Activated T-cell treated with anti-CD3 and anti-CD28 coated beads, Interleukin-2, amount 50 U/mL, for 72 hours (primary cell): ENCODE measurements at places on chromosomes 11 and 22.

DNA sequence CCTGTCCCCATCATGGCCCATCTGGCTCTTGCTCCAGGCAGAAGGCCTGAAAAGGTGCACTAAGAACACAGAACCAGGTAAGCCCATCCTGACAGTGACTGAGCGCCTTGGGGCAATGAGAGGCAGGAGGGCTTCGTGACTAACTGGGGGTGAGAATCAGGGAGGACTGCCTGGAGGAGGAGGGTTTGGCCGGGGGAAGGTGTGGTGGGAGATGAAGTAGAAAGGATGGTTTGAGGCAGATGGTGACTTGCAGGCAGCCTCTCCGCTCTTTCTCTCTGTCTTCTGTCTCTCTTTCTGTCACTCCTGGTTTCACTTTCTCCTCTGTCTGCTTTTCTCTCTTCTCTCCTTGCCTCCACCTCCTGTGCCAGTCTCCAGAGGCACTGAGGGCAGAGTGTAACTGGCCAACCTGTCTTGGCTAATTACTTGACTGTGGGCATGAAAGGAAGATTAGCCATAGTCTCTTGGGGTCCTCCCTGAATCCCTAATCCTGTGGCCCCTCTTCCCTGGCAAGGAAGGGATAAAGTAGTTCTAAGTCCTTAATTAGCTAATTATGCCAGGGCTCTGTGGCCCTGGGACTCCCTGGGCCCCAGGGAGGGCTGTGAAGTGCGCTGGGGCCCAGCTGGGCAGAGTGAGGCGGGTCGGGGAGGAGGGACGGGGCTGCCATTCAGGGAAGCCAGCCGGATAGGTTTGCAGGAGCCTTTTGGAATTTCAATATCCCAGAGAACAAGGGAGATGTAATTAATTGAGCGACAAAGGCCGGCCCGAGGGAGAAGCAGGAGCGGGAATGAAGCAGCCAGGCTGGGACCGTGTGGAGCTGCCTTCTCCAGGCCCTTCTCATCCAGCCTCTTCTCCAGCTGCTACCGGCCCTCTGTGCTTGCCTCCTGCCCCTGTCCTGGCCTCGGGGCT, 61.1 kb downstream of the CACNA1I start:
- DNase-seq: no peak

- DNase-seq: no peak
Measured at GRCh38 chr11:73372375-73372993, 3.7 kb upstream of the RELT start.

DNA sequence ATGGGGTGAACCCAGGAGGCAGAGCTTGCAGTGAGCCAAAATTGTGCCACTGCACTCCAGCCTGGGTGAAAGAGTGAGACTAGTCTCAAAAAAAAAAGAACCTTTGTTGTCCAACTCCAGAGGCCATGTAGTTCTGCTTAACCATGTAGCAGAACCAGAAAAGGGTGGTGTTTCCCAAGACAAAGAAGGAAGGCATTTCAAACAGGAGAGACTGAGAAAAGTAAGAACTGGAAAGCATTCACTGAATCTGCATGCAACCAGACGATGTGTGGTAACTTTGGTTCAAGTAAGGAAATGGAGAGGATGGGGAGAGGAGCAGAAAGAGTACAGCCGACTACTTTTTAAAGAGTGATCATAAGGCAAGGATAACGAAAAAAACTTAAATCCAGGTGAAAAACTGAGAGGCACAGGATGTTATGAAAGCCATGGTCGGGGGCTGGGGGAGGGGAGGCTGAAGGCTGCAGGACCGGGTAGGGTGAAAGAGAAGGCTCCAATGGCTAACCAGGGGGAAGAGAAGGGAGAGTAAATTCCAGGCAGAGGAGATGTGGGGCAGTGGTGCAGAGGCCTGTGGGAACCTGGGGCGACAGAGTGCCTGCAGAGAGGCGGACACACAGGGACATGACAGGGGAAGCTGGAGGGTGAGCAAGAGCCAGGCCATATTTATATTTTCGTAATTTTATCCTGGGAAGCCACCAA, 48.8 kb downstream of the MAPK1 start:
- no peak for DNase-seq

DNA sequence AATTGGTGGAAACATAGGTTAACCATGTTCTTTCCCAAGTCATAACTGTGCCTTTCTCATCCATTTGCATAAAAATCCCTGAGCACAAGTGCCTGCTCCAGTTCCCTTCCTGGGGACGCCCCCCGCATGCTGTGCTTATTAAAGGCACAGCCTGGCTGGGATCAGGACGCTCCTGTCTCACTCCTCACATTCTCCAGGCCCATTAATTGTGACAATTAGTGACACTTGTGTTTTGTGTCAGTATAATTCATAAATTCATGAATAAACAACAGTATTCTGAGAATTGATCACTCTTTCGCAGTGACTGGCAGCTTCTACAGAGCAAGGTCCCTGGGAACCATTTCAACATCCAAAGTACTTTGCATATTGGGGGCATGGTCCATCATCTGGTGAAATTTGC, 1354.4 kb downstream of the TBC1D22A start:
- DNase-seq: no peak

- DNase-seq: no peak
Measured at GRCh38 chr11:97977726-97978125, 1043.0 kb upstream of the CNTN5 start.

GRCh38 chr11:114604179-114604813, 8.7 kb upstream of the NXPE4 start:
- DNase-seq: no peak

DNA sequence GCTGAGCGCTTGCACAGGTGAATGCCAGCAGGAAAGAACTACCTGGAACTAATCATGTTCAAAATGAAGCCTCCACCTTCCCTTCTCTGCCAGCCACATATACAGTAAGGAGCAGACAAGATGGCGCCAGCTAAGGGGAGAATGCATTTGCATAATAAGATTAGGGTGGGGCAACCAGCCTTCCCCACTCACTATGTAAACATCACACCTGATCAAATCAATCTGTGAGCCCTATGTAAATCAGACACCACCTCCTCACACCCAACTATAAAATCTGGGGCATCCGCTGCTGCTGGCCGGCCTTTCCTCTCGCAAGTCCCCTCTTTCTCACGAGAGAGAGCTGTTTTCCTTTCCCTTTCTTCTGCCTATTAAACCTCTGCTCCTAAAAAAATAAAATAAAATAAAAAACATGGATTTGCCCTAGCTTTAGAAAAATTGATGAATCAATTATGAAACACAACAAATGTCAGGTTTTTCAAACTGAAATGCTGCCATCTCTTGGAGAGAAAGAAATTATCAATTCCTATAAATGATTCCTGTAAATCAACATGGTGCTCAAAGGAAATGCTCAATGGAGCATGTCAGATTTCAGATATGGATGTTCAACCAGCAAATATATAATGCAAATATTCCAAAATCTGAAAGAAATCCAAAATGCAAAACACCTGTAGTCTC, 108.9 kb downstream of the SGSM3 start:
- no peak for DNase-seq

DNA sequence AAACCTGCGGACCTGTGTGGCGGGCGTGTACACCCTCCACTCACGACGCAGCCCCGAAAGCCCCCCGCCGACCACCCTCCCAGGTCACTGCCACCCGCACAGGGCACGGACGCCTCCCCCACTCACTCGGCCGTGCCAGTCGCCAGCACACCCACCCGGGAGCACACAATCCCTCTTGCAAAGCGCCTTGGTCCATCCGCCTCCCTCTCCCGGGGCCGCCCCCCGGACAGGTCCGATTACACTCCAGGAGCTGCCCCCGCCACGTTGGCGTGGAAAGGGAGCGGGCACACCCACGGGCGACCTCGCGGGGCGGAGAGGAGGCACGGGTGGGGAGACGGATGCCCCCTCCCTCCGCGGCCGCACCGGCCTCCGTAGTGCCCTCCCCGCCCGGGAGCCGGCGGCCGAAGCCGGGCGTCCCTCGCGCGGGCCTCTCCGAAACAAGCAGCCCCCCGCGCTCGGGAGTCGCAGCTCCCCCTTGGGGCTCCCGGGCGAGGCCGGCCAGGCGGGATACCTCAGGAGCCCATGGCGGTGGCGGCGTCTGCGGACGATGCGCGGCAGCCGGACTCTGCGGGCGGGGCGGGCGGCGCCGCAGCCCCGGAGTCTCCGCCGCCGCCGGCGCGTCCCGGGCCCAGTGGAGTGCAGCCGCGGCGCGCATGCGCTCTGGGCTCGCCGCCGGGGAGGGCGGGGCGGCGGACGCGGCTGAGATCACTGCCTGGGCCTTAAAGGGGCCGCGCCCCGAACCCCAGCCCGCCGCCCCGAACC, at the start of gene TMEM184B:
TSS of gene TMEM184B (minus strand) at position 638 of the 762 bp plus-strand sequence. CDS start 25,049 bp downstream, outside the sequence.
- DNase-seq: peak; percentile 91

DNA sequence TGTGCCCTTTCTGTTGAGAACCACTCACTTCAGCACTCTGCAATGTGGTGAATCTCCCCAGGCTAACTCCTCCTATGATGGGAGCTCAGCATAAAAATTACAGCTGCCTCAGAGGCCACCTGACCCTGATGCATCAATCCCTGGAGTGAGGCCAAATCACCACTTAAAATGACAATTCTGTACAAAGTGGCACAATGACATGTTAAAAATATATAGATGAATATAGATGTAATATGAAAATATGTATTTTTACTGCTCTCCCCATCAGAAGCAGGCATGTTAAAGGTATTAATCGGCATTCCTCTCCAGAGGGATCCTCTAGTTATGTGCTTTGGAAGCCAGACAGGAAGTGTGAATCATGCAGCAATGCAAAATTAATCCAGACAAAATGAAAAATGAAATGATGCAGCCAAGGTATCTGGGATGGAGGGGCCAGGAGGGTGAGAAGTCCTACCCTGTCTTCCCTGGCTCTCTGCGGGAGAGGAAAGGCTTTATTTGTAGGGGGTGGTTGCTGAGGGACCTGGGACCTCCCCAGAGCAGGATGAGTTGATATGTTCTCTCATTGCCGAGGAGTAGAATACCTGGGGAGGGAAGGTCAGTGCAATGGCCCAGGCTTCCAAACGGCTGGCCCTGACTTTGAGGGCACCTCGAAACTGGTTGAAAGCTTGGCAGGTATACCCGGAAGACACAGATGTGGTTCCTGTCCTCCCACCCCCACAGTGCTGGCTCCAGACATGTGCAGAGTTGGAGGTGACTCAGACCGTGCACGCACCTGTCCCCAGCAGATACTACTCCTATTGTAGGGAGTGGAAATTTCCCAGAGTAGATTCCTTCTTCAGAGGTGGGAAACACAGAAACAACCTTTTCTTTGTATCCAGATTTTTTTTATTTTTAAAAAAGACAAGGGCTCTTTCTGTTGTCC, 347.9 kb upstream of the NCAM1 start:
- no peak for DNase-seq

DNA sequence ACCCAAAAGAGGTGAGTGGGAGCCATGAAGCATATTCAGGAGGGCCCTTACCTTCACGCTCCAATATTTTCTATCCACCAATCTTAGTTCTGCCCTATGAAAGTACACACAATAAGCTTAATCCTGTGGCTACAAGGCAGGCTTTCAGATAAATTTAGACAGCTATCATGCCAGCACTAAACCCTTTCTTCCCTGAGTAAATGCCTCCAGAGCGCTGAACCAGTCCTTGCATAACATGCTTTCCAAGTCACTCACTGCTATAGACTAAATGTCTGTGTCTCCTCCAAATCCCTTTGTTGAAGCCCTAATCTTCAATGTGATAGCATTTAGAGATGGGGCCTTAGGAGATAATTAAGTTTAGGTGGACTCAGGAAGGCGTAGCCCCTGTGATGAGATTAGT, 50.3 kb upstream of the FIBIN start:
- DNase-seq: no peak

DNA sequence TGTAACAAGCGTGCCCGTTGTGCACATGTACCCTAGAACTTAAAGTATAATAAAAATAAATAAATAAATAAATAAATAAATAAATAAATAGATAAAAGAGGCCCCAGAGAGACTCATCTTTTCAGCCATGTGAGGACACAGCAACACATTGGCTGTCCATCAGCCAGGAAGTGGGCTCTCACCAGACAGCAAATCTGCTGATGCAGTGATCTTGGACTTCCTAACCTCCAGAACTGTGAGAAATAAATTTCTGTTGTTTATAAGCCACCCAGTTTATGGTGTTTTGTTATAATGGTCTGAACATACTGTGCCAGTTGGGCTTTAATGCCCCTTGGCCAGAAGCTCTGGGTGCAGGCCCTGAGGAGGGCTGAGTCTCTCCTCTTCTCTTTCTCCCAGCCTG, 42.2 kb upstream of the CD44 start:
- no peak for DNase-seq

DNA sequence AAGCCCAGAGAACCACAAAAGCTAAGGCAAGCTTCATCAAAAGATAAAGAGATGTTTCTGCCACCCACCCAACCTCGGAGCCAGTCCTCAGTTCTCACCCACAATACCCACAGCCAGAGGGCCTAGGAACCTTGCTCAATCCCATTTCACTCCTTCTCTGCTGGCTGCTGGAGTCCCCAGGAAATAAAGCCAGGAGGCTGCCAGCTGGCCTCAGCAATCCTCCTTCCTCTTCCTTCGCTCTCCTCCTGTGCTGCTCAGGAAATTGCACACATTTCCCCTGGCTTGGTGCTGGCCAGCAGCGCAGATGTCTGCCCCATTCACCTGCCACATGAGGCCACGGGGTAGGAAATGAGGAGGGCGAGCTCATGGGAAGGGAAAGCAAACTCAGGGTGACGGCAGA, 91.8 kb upstream of the LDLRAD3 start:
- DNase-seq: no peak
